ENCODE measurements at places on chromosomes 11 and 22. TPM values are rescaled to one million over a fixed set of nuclear protein-coding genes. Genes with fewer than 3 reads are reported as not detected.

- no peak for DNase-seq
Observed at GRCh38 chr22:19988965-19989724, 27.5 kb downstream of the ARVCF start.

Gene SSH3
- total RNA-seq, result 16.7 TPM

Gene TRIM68
- total RNA-seq, result 21.0 TPM

- DNase-seq, result no peak
Observed at GRCh38 chr22:25368271-25368670, 148.8 kb downstream of the CRYBB2 start.

- no peak for DNase-seq
Observed at GRCh38 chr22:46084943-46085827, 65.1 kb upstream of the PPARA start.

DNA sequence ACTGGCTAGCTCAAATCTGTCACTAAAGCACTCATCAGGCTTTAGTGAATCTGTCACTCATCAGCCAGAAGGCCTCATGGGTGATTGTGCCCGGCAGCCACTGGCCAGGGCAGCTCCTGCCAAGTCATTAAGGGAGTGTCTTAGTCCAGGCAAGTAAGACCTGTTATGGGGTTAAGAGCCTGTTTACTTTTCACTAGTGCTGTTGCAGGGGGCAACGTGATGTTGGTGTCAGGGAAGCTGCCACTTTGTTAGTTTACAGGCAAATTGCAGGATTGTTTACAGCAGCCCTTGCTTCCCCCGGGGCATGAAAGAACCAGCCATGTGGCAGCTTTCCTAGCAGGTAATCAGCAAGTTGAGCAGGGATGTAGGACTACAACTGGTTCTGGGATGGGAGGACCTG, 155.6 kb upstream of the NCAM1 start:
- DNase-seq, result no peak

DNA sequence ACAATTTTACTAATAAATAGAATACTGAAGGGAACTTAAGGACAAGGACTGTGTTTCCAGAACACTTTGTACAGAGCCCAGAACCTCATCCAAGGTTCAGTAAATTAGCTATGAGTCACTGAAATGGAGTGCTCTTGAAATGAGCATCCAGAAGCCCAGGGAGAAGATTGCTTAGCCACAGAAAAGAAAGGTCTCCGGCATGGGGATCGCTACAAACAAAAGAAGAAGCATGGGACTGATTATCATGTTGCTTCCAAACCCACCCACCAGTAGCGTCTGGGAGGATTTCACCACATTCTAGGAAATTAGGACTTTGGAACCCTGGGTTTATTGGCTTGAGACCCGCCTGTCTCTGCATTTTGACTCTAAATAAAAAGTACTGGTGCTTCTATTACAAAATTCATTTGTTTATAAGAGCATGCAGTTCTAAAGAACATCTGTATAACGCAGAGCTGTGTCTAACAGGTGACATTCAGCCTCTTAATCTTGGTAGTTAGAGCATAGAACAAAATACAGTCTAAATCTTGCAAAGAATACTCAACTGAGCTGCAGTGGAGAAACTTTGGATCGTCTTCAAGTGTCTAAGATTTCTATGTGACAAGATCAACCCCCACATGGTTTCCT, 35.9 kb upstream of the SESN3 start:
- DNase-seq, result no peak

- DNase-seq, result no peak
Observed at GRCh38 chr11:119187123-119187892, 2.0 kb downstream of the NHERF4 start.

DNA sequence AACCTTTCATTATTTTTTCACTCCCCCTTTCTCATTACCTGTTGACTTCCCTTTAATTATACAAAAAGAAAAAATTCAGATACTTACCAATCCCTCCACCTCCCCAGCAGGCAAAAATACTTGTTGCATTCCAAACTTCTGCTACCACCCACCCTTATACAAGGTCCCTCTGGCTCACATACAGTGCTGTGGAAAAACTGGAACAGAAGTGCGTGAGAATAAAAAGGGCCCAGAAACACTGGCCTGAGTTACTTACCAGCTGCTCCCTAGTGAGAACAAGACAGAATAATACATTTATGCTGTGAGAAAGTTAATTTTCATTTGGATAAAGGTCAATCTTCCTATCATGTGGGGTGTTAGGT, 46.9 kb upstream of the RAPSN start:
- DNase-seq, result no peak

GRCh38 chr11:12117611-12118010, 7.2 kb downstream of the MICAL2 start:
- no peak for DNase-seq

Gene DLG2
- total RNA-seq, result 0.63 TPM

- no peak for DNase-seq
Observed at GRCh38 chr11:75474240-75474639, 41.2 kb upstream of the KLHL35 start.

Gene CHRNA10
- total RNA-seq, result 1.5 TPM

Gene E2F8
- 0.53 TPM for total RNA-seq

DNA sequence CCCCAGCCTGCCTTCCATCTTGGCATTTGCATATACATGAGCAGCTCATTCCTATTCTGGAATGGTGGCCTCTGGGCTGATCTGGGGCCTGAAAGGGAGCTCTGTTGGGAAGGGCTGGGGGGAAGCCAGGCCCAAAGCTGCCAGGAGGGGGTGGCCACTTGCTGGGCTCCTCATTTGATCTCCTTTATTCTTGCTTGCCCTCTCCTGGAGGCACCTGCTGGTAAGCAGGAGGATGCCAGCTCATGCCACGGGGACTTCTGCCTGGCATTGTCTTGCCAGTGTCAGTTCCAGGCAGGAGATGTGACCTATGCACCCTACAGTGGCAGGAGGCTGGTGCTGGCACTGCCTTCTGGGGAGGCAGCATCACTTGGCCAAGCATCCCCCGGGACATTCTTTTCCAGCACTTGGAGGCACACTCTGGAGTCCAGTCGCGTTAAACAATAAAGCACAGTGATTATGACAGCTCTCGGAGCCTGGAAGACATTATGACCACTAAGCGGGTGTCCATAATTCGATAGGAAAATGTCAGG, 128.3 kb downstream of the NTM start:
- DNase-seq, result no peak

DNA sequence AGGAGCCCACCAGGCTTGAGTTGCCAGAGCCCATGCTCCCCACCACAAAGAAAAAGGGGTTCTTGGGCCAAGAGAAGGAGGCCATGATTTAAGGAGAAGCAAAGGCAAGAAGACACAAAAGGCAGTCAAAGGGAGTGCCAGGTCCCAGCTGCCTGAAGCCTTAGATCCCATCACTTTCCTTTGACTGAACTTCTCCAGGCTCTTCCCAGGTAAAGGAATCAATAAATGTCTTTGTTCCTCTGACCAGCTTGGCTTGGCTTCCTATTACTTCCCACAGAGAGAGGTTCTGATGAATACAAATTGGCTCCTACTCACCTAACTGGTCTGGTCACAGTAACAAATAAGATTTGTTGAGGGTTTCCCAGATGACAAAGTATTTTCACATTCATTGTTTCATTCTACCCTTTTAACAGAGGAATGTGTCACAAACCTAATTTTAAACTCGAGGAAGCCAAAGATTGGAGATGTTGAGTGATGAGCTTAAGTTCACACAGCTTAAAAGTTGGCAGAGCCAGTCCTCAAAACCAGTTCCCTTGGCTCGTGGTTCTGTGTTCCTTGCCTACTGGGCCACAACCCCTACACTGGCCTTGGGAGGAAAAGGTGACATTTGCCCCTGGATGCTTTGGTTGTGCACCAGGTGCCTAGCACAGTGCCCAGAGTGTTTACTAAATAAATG, 96.4 kb upstream of the SESN3 start:
- no peak for DNase-seq

- no peak for DNase-seq
Observed at GRCh38 chr11:11841116-11841722, 553 bp upstream of the USP47 start.

- no peak for DNase-seq
Observed at GRCh38 chr11:116953530-116954285, 116.3 kb upstream of the APOA1 start.

DNA sequence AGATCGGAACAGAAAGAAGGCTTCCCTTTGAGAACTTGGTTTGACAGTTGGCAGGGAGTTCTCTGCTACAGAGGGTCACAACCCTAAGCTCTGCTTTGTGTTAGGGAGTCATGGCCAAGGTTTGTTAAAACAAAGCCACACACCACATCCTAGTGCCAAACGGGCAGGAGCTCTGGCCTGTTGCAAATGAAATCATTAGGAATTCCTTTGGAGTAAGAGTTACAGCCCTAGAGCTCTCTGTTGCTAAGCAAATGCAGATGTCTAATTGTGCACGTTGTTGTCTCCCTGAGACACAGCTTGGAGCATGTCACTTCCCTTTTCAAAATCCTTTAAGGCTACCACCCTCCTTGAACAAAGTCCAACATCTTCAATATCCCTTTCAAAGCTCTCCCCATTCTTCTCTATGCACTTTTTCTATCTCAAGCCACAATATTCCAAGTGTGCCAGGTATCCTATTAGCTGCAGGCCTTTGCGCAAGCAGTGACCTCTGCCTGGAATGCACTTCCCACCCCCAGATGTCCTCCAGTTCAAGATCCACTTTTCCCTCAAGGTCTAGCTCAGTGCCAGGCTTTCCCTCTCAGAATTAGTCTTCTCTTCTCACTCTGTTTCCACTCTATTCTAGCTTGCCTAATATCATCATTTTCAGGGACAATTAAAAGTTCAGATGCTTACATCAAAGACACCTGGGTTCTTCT, 253.7 kb upstream of the POU2AF2 start:
- no peak for DNase-seq

DNA sequence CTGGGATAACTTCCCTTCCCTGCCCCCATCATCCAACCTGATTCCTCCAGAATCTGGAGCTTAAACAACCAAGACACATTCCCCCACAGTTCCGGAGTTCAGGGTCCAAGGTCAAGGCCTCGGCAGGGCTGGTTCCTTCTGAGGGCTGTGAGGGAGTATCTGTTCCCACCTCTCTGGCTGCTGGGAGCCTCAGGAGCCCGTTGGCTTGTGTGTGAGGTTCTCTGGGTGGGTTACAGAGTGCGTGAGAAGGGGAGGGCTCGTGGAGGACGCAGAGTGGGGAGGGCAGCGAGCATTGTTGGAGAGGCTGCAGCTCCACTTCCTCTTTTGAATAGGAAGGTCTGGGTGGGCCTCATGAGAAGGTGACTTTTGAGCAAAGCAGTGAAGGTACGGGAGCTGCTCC, 8.5 kb downstream of the SERHL2 start:
- no peak for DNase-seq

GRCh38 chr22:36536717-36537116, 7.8 kb upstream of the EIF3D start:
- no peak for DNase-seq

Gene RAB38
- 2.7 TPM for total RNA-seq

Gene ANO1
- 3.0 TPM for total RNA-seq

GRCh38 chr22:21712751-21713427, 22.7 kb downstream of the YPEL1 start:
- DNase-seq, result peak; percentile 54

Gene SYNGR1
- total RNA-seq, result 3.3 TPM

Gene CLTCL1
- total RNA-seq, result 2.1 TPM

DNA sequence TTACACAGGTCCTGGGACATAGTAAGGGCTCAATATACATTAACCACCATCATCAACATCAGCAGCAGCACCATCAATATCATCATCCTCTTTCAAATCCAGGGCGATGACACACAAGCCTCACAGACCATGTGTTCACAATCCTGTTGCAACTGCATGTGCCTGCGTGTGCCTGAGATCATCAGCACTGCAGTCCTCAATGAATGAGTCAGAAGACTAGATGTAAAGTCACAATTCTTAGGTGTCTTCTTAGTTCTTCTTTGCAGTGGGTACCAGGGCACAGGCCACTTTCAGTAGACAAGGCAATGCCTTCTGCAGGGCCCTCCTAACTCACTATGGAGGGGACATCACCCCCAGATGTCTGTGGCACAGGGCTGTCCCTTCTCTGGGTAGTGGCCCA, 111.1 kb downstream of the MYO18B start:
- DNase-seq, result no peak

Gene HTR3A
- total RNA-seq, result not detected

Gene KIRREL3
- total RNA-seq, result 0.93 TPM

DNA sequence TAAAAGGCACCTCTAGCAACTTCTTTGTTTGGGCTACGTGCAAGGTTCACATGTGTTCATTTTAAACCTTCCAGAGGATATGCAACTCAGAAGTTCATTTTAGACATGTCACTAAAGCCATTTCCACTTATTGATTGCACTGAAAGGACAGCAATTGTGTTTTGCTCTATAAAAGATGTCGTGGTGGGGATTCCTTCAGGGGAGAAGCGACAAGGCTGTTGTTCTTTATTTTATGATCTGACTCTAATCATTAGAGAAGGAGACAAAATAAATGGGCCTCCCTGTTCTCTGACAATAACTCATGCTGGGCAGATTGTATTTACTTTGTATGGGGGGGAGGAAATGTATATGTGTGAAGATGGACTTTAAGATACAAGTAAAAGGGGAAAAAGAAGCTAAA, 370.1 kb upstream of the ARHGAP42 start:
- DNase-seq, result no peak

Gene TUBA8
- 1.8 TPM for total RNA-seq

GRCh38 chr11:117449111-117449693, 121.5 kb downstream of the CEP164 start:
- DNase-seq, result no peak

- no peak for DNase-seq
Observed at GRCh38 chr11:110711776-110712658, at the start of gene ARHGAP20. Gene ARHGAP20 (minus strand): TSS chr11:110712437. CDS start chr11:110712231, 206 bp downstream.

DNA sequence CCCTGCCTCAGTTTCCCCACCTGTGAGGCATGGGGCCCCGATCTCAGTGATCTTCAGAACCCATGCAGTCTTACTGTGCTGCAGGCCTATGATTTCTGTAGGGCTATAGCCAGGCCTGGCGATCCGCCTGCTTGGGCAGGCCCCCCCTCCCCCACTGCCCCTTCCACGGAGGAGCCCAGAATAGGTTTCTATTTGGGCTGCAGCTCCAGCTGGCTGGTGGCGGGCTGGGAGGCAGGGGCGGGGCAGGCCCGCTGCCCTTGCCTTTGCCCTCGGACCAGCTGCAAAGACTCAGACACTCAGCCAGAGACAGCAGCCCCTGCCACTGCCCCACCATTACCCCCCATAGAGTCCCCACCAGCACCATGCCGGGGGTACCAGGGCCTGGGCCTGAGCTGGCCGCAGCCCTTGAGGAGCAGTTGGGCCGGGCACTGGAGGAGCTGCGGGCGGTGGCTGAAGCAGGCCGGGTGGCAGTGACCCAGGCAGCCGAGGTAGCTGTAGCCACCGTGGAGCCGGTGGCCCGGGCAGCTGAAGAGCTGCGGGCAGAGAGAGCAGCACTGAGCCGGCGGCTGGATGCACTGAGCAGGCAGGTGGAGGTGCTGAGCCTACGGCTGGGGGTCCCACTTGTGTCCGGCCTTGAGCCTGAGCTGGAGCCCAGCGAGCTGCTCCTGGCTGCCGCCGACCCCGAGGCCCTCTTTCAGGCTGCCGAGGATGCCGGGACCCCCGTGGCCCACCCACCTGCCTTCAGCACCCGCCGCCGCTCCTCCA, 12.2 kb downstream of the SMTN start:
- DNase-seq, result no peak

All from glomerular endothelial cell (primary cell).